Naive thymus-derived CD8-positive, alpha-beta T cell (primary cell): ENCODE measurements at places on chromosomes 1 and 21. TPM values are rescaled to one million over a fixed set of nuclear protein-coding genes. Genes with fewer than 3 reads are reported as not detected.
A peak's percentile ranks its signal among the peaks of the same experiment; 100 is the strongest.

- no peak overlapping the region for H3K4me3 ChIP-seq
- H3K27ac ChIP-seq = no peak overlapping the region
- DNase-seq = no peak
- H3K4me1 ChIP-seq = no peaks in the 10 kb centered on the region
- H3K36me3 ChIP-seq = no peaks in the 10 kb centered on the region
- H3K27me3 ChIP-seq = peaks cover 2% of the 10 kb centered on the region
Observed at GRCh38 chr1:212271823-212272485, 13.3 kb upstream of the PPP2R5A start.

GRCh38 chr21:17925000-17925610, 105.9 kb upstream of the C21orf91 start:
- H3K4me3 ChIP-seq = no peak overlapping the region
- peaks cover 6% of the 10 kb centered on the region for H3K4me1 ChIP-seq
- peak; percentile 52 for DNase-seq
- H3K27ac ChIP-seq = no peak overlapping the region
- peaks cover 4% of the 10 kb centered on the region for H3K27me3 ChIP-seq

DNA sequence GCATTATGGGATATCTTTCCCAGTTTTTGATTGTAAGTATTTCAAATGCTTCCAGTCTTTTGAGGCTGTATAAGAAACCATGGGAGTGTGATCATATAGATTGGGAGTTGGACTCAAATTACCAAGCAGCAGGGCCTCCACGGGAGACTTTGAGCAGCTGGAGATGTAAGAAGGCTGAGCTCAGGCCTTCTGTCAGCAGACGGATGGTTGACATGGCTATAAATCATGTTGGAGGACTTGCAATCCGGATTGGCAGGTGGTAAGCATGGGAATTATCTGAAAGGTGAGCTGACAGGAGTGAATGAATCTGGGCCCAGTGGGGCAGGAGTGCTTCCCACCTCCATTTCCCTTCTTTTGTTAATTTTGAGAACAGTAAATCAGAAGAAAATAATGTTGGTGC, 83.2 kb upstream of the PPM1J start:
- H3K36me3 ChIP-seq = no peaks in the 10 kb centered on the region
- no peak overlapping the region for H3K27ac ChIP-seq
- no peak overlapping the region for H3K4me3 ChIP-seq
- H3K4me1 ChIP-seq = no peaks in the 10 kb centered on the region
- H3K27me3 ChIP-seq = peaks cover 3% of the 10 kb centered on the region

The HCRTR1 gene
- total RNA-seq = not detected

The SDC3 gene
- total RNA-seq = 0.16 TPM
